ENCODE measurements at places on chromosomes 4 and X. TPM values are rescaled to one million over a fixed set of nuclear protein-coding genes. Genes with fewer than 3 reads are reported as not detected.

Gene GLRA3
- polyA plus RNA-seq: not detected

DNA sequence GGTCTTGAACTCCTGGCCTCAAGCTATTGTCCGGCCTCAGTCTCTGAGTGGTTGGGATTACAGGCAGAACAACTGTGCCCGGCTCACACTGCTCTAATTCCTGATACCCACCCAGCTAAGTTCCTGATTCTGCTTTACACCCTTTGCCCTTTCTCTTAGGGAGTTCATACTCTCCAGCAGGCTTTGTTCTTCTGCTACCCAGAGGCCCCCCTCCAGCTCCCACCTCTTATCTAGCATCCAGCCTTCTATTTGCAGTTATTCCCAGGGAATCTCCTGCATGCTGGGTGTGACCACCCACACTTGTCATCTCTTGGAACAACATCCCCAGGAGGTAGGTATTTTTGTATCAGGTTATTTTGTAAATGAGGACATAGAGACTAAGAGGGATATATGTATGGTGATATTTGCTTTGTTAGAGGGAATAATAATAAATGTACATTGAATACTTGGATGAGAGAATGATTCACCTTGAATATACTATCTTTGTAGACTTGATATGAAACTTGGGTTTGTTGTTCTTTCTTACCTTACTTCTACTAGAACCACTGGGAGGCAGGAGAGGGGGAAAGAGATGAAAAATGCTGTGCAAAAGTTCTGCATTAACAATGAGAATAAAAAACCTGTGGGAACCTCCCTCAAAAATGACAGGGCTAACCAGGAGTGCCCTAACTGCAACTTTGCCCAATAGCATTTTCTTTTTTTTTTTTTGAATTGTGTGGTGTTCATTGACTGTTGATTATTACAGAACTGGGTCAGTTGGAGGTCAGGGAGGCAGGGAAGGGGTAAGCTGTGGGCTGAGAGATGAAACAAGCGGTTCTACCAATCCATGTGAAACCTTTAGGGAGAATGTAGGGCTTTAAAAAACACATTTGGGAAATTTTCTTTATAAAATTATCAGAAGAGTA is 157.4 kb downstream of the SPRY1 start:
- DNase-seq: no peak

Gene FAT4
- polyA plus RNA-seq: 64.4 TPM

- no peak for DNase-seq
Observed at GRCh38 chr4:726235-726787, 20.7 kb downstream of the PCGF3 start.

Gene MAGEA4
- not detected for polyA plus RNA-seq

DNA sequence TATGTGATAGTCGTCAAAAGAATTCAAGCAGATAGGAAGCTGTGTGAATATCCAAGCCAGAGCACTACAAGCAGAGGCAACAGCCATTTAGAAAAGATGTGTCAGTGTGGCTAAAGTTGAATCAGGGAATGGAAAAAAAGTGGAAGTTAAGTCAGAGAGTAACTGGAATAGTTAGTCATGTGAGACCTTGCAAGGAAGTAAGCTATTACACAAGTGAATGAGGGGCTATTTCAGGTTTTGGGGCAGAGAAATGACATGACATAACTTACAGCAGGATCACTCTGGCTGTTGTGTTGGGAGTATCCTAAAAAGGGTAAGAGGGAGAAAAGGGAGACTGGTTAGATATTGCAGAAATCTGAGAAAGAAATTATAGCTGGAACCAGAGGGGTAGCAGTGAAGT is 236.6 kb upstream of the PCDH18 start:
- DNase-seq: no peak

DNA sequence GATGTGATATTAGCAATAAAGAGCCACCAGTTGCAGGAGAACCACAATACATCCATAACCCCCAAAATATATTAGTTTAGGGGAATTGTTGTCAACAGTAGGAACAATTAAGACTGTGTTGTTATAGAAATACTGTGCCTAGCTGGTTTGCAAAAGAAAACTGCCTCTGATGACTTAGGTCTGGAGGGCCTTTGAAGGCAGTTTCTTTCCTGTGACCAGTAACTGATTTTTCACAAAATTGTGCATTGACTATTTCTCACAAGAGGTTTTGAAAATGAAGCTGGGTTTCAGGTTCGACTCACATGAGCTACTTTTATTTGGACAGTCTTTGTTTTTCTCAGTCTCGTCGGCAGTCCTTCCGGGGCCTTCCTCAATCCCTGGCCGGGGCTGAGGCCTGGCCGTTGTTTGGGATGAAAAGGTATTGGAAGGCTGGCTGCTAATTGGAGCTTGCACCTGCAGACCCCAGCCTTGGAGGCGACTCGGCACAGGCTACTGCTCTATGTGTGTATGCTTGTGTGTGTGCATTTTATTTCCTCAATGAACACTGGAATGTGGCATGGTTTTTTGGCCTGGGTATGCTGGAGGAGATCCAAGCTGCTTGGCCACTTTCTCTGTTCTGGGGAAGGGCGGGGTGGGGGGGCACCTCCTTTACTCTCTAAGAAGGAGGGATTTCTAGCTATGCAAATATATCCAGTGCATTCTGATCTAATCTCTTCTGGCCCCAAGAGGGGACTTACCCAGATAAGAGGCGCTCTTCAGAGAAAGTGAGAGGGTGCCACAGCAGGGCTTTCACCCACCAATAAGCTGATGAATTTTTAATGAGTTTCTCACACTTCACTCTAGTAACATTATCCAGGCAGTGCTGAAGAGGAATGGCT is 49.5 kb upstream of the LNX1 start:
- DNase-seq: no peak

- DNase-seq: peak; percentile 20
Observed at GRCh38 chrX:136954930-136955329, 74.4 kb upstream of the RBMX start.

Gene RAB39B
- 1.1 TPM for polyA plus RNA-seq

DNA sequence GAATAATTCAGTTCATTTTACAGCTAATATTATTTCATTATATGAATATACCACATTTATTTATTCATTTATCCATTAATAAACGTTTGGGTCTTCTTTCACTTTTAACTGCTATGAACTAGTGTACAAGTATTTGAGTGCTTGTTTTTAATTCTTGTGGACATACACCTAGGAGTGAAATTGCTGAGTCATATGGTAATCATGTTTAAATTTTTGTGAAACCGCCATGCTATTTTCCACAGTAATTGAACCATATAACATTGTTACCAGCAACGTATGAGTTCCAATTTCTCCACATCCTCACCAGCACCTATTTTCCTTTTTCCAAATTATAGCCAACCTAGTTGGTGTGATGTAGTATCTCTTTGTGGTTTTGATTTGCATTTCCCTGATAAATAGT is 388.2 kb downstream of the MAGEE1 start:
- DNase-seq: no peak

GRCh38 chrX:120334603-120335002 is 23.3 kb upstream of the TMEM255A start:
- no peak for DNase-seq

DNA sequence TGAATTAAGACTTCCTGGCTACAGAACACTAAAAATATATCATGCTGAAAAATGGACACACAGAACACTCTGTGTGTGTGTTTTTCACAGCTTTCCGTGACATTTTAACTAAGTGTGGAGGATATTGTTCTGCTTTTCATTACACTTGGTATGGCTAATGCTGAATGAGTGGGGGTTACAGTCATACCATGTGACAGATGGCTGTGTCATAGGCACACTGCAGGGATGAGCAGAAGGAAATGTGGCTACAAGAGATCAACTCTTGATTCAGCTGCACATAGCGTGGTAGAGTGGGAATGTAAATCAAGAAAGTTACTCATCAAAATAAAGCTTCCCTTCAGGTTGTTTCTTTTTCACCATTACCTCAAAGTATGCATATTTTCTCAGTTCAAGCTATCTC is 669.8 kb downstream of the IQCM start:
- no peak for DNase-seq

Gene RGN
- 14.9 TPM for polyA plus RNA-seq

GRCh38 chrX:106905064-106905708 is 2.0 kb upstream of the RIPPLY1 start:
- no peak for DNase-seq

DNA sequence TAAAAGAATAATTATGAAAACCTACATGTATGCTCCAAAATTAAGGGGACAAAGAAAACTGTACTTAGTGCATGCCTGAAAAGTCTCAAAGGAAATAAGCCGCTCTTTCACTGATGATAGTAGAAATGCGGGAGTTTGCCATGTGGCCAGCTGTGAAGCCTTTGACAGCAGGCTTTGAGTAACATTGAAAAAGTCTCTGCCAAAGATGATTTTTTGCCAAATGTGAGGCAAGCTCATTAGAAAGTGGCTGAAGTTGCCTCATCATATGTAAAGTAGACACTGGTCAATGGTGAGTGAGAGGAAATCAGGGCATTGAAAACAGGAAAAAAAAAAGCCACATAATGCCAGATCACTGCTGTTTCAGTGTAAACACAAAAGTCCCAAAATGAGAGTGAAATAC is 2360.1 kb downstream of the PCDH7 start:
- peak; percentile 76 for DNase-seq

Gene IL2
- polyA plus RNA-seq: not detected

Gene LAMP2
- 96.8 TPM for polyA plus RNA-seq

DNA sequence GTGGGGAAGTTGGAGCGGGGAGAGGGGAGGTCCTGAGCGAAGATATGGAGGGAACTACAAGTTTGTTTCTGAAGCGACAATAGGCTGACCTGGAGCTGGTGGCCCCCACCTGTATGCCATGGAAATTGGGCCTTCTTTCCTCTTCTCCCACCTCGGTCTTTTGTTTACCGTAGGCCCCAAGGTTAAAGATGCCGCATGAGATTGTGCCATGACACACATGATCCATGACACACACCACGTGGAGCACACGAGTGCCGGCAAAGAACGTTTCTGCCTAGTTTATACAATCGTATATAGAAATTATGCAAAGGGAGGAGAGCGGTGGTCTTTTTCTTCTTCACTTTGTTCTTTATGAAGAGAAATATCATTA is 408 bp downstream of the TMEM33 start:
- no peak for DNase-seq

GRCh38 chr4:32631831-32632230 is 1911.7 kb downstream of the PCDH7 start:
- DNase-seq: no peak

Measured in right lung (tissue), 10 donors.